Right hindlimb (tissue), 1 donor: ENCODE measurements at places on chromosomes 2 and 18.

DNA sequence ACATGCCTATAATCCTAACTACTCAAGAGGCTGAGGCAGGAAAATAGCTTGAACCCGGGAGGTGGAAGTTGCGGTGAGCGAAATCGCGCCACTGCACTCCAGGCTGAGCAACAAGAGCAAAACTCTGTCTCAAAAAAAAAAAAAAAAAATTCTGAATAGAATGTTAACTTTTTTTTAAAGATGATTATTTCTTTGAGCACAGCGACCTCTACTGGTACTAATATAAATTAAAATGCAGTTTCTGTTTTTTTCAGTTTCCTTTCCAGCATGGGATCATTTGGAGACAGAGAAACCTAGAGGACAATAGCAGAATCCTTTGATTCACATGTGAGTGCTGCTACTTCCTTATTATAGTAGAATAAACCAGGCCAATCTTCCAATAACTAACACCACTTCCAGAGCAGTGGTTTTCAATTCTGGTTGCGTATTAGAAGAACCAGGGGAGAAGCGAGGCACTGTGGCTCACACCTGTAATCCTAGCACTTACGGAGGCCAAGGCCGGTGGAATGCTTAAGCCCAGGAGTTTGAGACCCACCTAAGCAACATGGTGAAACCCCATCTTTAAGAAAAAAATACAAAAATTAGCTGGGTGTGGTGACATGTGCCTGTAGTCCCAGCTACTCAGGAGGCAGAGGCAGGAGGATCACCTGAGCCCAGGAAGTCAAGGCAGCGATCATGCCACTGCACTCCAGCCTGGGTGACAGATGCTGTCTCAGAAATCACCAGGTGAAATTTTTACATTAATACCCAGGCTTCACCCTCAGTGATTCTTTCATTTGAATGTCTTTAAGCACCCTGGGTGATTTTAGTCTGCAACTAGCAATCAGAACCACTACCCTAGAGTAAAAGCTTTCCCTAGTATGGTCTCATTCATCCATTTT, 10.1 kb downstream of the SRSF7 start:
- no peak for DNase-seq

- no peak for DNase-seq
These were observed 3.5 kb downstream of the MAP3K20 start for GRCh38 chr2:173079141-173079540.

DNA sequence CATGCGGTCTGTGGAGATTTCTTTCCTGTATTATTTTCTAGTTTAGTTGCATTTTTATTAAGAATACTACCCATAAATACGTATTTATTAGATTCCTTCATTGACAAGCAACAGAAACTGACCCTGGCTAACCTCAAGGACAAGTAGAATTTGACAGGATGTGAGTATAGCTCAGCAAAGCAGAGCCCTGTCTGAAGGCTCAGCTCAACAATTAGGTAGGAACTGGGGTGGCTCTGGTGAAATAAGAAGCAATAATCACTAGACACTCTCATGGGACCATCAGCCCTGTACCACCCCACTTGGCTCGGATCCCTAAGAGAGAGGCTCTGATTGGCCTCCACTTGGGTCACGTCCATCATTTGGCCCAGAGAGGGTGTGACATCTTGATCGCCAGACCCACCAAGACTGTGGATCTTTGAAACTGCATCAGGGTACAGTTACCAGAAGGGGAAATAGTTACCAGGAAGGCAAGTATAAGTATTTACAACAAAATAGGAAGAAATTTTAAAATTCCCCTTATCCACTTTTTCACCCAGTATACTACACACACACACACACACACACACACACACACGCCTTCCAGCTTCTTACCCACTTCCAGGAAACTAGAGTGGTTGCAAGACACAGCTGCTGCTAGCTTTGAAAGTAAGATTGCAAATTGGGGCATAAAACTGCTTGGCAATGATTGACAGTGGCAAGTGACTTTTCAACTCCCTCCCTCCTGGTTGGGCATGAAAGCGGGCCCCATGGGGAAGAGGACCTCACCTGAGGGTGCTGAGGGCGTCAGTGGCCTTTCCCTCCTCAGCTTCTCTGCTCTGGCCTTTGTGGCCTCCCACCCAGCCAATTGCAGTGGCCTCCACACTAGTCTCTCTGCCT, 41.8 kb downstream of the KCTD18 start:
- no peak for DNase-seq

- DNase-seq = no peak
These were observed 727.6 kb upstream of the DDX18 start for GRCh38 chr2:117086943-117087250.

DNA sequence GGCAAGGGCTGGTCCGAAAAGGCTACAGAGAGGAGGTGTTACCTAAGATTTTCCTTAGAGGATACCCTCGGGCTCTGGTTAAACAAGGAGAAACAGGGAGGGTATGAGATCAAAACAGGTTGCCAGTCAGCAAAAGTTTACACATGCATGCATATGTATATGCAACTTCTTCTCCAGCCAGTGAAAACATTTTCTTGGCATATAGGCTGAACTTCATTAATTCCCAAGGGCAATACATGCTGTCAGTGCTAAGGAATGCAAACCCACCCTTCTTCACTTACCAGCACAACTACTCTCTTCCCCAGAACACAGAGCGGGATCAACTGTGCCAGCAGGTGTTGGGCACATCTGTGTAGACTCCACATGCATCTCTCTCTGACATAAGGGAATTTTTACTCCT, 176.0 kb downstream of the GFPT1 start:
- no peak for DNase-seq

GRCh38 chr2:46042207-46042637, 255.0 kb upstream of the EPAS1 start:
- no peak for DNase-seq

- DNase-seq = no peak
These were observed 5.6 kb downstream of the DTYMK start for GRCh38 chr2:241680827-241681599.

GRCh38 chr2:188051706-188052105, 240.0 kb upstream of the GULP1 start:
- no peak for DNase-seq

DNA sequence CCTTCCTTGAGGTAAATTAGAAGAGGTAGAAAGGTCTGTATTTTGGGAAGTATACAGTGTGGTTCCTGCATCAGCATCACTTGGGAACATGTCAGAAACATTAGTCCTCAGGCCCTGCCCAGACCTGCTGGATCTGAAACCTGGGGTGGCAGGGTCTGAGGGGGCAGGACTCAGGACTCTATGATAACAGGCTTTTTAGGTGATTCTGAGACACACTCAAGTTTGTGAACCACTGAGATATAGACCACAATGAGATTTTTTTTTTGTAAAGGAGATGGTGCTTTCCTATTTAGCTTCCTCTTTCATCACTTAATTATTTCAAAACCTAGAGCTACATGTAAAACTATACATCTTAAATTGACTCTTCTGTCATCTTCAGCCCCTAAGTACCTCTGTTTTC, 262.7 kb upstream of the SPOPL start:
- no peak for DNase-seq

DNA sequence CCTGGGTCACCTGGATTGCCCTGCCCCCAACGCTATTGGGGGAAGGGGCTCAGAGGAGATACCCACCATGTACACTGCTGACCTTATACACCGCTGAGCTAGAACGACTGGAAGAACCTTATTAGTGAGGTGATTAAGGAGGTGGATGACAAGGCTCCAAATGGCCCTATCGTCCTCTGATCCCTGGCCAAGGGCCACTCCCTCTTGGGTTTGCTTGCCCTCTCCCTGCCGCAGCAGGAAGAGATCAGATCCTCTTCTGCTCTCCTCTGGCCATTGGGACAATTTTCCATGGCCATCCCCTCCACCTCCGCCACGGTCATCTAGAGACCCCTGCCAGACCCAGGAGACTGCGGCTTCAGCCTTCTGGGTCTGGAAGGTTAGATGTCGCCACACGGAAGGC, 1.2 kb downstream of the ZNF514 start:
- no peak for DNase-seq

DNA sequence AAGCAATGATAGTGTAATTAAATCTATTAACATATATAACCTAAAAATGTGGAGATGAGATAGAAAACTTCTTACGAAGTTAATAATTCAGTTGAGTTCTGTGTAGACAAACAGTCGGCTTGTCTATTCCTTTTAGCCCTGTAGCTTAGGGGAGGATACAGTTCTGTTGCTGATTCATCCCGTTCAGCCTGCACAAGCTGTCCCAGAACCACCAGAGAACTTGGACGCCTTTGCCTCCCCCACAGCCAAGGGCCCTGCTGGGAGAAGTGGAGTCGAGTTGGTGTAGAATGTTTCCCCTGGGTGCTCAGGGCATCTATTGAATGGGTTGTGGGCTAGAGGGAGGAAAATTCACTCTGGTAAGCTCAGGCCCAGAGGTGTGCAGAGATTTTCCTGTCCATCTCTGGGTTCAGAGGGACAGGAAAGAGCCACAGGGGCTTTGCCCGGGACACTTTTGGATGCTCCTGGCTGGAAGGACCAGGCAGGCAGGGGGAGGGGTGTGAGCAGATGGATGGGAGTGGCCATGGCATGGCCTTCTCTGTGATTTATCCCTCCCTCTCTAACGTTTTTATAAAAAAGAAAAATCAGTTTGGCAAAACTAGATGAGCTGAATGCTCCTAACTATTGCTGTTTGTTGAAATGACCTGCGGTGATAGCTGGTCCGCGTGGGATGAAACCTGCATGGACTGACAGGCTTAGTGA, 42.8 kb upstream of the GALR1 start:
- no peak for DNase-seq

GRCh38 chr18:71105078-71105819, 816.4 kb downstream of the SOCS6 start:
- DNase-seq = no peak

GRCh38 chr2:146004462-146004861, 1484.5 kb upstream of the ZEB2 start:
- DNase-seq = no peak

GRCh38 chr2:234955971-234956509, 4.2 kb downstream of the SH3BP4 start:
- DNase-seq = no peak

- no peak for DNase-seq
These were observed 356.9 kb downstream of the ZNF521 start for GRCh38 chr18:24995056-24995455.

GRCh38 chr2:135494503-135494902, 36.5 kb downstream of the ZRANB3 start:
- no peak for DNase-seq

DNA sequence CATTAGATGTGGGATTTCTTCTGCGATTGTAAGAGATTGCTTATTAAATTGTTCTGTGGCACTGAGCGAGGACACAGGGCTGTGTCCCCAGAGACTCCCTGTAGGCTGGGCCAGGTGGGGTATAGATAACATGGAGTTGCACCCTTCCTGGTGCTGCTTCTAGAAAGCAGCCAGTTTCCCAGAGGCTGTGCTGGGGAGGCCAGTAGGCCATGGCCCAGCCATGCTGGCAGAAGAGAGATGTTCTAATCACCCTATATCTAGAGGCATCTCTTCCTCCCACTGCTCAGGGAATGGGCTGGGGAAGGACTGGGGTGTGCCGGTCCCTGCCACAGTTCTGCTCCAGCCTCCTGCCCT, 66.9 kb downstream of the HS1BP3 start:
- DNase-seq = no peak

GRCh38 chr18:50169149-50169548, 25.8 kb downstream of the MYO5B start:
- no peak for DNase-seq

DNA sequence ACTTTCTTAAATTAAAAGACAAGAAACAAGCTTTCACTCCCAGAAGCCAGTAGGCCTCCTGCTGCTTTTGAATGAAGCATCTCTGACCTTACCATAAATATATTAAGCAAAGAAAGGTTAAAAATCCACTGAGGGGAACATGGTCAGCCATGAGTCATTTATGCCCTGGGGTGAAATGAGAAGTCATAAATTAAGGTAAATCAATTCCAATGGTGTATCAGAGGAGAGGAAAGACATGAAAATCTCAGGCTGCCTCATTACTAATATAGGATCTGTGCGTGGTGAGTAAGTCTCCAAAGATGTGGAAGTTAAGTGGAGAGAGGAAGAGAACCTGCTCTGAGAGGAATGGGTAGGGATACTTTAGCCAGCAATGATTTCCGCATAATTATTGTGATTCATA, 292.3 kb upstream of the CHAC2 start:
- no peak for DNase-seq
